ENCODE measurements at places on chromosomes 4 and X. TPM values are rescaled to one million over a fixed set of nuclear protein-coding genes. Genes with fewer than 3 reads are reported as not detected.

KIAA1210 gene
- not detected for total RNA-seq

RIBC1 gene
- 0.85 TPM for total RNA-seq

PDZD11 gene
- 87.8 TPM for total RNA-seq

CYBB gene
- total RNA-seq, result 0.05 TPM

MXRA5 gene
- not detected for total RNA-seq

ARX gene
- 0.30 TPM for total RNA-seq

CTAG2 gene
- not detected for total RNA-seq

FAM53A gene
- 1.4 TPM for total RNA-seq

MAB21L2 gene
- total RNA-seq, result not detected

FAM184B gene
- total RNA-seq, result 0.02 TPM

C1QTNF7 gene
- total RNA-seq, result not detected

MAGED4 gene
- total RNA-seq, result 7.7 TPM

FHIP1A gene
- 0.43 TPM for total RNA-seq

TMEM47 gene
- total RNA-seq, result 0.77 TPM

H2BW1 gene
- total RNA-seq, result not detected

CXCL10 gene
- 0.12 TPM for total RNA-seq

HELT gene
- not detected for total RNA-seq

USP17L18 gene
- total RNA-seq, result not detected

CLDN22 gene
- not detected for total RNA-seq

TRAPPC11 gene
- 10.3 TPM for total RNA-seq

TBX22 gene
- not detected for total RNA-seq

LPAR4 gene
- total RNA-seq, result not detected

ASMT gene
- 0.74 TPM for total RNA-seq

MTCP1 gene
- total RNA-seq, result 11.7 TPM

RIPPLY1 gene
- not detected for total RNA-seq

UGT2B10 gene
- total RNA-seq, result 0.09 TPM

GALNTL6 gene
- total RNA-seq, result 0.05 TPM

BEX1 gene
- not detected for total RNA-seq

Data from A549 treated with CpdA at 1 μM for 4 hours (cell line).